ENCODE measurements at places on chromosomes 12 and 14.

DNA sequence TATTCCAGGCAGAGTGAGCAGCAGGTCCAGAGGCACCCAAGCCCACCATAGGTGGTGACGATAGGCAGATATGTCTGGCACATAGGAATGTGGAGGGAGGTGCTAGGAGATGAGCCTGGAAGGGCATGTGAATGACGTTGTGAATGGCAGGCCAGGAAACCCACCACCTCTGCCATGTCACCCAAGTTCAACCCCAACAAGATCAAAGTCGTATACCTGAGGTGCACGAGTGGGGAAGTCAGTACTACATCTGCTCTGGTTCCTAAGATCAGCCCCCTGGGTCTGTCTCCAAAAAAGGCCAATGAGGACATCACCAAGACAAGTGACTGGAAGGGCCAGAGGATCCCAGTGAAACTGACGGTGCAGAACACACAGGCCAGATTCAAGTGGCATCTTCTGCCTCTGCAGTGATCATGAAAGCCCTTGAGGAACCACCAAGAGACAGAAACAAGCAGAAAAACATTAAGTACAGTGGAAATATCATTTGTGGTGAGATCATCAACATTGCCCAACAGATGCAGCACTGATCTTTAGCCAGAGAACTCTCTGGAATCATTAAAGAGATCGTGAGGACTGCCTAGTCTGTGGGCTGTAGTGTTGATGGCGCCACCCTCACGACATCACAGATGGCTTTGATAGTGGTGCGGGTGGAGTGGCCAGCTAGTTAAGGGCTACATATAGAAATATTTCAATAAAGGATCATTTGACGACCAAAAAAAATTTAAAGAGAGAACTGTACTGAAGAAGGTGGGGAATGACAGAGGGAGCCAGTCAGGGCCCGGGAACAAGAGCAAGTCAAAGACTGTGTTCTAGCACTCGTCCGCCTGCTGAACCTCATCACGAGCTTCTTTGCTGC lies 99.7 kb downstream of the ZFP36L1 start:
- no peak for DNase-seq

DNA sequence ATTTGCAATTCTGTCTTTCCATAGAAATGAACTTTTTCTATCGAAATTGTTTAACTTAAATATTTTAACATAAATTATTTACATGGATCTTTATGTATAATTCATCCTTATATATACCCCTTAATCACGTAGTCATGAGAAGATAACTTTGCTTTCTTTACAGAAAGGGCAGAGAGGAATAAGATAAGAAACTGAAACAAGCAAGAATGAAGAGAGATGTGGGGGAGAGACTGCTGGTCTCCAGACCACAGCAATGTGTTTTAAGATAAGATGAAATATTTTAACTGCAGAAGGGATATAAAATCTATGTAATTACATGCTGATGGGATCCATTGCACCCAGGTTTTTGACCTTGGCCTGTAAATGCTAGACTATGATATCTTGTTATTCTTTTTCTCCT lies 34.7 kb upstream of the DNM1L start:
- peak; percentile 82 for DNase-seq

- DNase-seq, result no peak
These were observed 70.3 kb downstream of the GALNT4 start for GRCh38 chr12:89454080-89454848.

GRCh38 chr14:34104489-34105397 lies 153.9 kb upstream of the EGLN3 start:
- DNase-seq, result no peak

GRCh38 chr12:78192979-78193378 lies 362.3 kb downstream of the NAV3 start:
- DNase-seq, result no peak

- no peak for DNase-seq
These were observed 278.6 kb downstream of the FOXG1 start for GRCh38 chr14:29045237-29045636.

GRCh38 chr14:95069547-95069946 lies 87.8 kb downstream of the DICER1 start:
- DNase-seq, result no peak

DNA sequence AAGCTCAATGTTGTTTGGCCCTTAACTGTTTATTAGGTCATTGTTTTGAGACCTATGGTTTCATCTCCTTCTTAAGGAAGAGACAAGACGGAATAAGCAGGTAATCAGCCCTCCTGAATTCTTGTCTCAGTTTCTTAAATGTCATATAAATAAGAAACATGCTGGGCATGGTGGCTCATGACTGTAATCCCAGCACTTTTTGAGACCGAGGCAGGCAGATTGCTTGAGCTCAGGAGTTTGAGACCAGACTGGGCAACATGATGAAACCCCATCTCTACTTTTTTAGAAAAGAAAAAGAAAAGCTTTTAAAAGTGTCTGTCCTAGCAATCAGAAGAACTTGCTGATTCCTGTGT lies 5.1 kb downstream of the MTRFR start:
- no peak for DNase-seq

DNA sequence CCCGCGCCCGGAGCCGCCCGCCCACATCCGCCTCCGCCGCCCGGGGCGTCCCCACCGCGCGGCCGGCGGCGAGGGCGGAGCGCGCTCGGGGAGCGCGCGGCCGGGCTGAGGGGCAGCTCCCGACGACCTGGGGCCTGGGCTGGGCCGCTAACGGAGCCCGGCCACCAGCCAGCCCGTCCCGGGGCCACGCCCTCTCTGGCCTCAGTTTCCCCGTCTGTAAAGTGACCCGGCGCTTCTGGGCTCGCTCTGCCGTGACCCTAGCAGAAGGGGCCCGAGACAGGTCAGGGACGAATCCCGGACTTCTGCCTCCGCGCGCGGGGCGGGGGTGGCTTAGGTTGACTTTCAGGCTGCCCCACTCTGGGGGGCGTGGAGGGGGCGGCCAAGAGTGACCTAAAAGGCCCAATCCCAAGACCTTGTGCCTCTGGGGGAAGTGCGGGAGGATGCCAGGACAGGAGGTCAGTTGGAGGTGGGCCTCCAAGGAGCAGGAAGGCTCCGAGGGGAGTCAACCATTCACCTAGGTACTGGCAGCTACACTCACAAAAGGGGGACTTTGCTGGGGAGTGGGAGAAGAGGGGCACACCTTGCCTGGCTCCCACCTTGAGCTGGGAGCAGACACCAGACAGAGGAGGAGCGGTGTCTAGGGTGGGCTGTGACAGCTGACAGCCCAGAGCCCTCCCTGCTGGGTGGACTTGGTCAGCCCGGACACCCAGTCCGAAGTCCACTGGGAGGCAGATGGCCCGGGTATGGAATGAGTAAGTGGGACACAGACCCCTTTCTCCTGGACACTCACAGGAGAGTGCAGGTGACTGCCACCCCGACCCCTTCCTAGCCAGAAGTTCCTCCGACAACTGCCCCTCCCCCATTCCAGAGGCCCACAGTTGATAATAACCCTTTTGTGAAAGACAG lies 486 bp upstream of the AKT1 start:
- peak; percentile 39 for DNase-seq

- DNase-seq, result peak; percentile 67
These were observed 6.2 kb downstream of the AMN start for GRCh38 chr14:102928412-102929240.

- peak; percentile 88 for DNase-seq
These were observed 11.6 kb downstream of the ANO6 start for GRCh38 chr12:45227316-45228067.

DNA sequence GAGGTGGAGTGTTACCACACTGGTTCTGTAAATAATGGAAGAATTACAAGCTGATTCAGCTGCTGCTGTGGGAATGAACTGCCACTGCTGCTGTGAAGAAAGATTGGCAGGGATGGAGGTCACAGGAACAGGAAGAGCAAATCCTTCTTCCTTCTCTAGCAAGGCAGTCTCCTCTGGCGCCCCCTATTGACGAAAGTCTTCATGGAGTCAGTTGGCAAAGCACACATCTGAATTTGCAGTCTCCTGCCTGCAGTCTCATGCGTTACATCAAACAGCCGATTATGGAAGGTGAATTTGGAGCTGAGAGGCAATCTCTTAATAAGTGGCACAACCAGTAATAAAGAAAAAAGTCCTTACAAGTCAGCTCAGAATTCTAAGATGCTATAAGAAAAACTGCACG lies 106.0 kb upstream of the TMTC1 start:
- DNase-seq, result peak; percentile 6

- no peak for DNase-seq
These were observed 19.0 kb upstream of the MIS18BP1 start for GRCh38 chr14:45271858-45272537.

DNA sequence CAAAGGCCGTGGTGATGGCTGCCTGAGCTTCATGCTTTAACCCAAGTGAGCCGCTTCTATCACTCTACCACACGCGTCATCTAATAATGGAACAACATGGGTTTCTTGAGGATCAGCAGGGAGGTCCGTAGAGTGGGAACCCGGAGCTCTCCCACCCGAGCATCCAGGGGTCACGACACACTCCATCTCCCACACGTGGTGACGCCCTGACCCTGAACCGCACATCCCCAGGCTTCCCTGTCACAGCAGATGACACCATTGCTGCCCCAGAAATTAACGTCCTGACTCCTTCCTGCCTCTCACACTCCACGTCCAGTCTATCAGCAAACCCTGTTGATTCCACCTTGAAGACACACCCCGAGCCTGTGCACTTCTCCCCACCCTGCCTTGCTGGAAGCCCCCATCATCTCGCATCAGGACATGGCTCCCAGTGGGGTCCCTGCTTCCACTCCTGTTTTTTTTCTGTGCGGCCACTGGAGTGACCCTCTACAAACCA lies 163.2 kb downstream of the PIWIL1 start:
- DNase-seq, result no peak

- no peak for DNase-seq
These were observed 138.7 kb downstream of the PDE3A start for GRCh38 chr12:20507056-20507455.

DNA sequence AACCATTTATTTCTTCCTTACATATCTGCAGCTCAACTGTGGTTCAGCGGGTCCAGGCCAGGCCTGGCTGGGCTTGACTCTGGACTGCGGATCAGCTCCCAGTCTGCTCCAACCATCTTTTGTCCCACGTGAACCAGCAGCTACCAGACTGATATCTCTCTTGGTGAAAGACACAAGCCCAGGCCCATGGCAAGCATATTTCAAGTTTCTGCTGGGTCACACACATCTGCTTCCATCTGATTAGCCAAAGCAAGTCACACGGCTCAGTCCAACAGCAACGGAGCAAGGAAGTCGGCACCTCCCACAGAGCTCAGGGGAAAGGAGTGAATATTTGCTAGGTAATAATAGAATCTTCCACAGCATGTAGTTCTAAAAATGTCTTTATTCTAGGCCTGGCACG lies 24.7 kb upstream of the MARK3 start:
- peak; percentile 93 for DNase-seq

GRCh38 chr14:105855893-105856675 lies 329.7 kb downstream of the TMEM121 start:
- no peak for DNase-seq

GRCh38 chr14:65723348-65723747 lies 310.8 kb downstream of the FUT8 start:
- DNase-seq, result no peak

GRCh38 chr12:46387670-46388069 lies 15.1 kb upstream of the SLC38A2 start:
- no peak for DNase-seq

DNA sequence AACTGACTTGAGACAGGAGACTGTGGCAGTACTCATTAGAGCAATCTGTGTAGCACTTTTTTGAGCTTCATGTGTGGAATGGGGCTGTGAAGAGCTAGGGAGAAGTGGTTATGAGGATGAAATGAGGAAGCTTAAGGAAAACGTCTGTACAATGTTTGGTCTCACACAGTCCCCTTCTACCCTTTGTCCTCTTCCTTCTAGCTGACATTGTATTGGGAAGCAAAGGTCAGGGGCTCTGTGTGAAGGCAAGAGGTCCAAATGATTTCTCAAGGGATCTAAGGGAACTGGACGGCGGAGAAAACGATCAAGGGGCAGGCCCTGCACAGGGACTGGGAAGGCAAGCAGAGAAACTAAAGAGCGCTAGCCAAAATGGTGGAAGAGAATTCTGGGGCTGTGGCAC lies 13.1 kb upstream of the CIPC start:
- DNase-seq, result no peak

- no peak for DNase-seq
These were observed 11.1 kb downstream of the DGKA start for GRCh38 chr12:55942055-55942454.

Measured in hematopoietic multipotent progenitor cell treated with erythropoietin and hydrocortisone succinate and interleukin-3 and kit ligand, for 8 days (in vitro differentiated cells).